ENCODE measurements at places on chromosomes 12 and 14.

DNA sequence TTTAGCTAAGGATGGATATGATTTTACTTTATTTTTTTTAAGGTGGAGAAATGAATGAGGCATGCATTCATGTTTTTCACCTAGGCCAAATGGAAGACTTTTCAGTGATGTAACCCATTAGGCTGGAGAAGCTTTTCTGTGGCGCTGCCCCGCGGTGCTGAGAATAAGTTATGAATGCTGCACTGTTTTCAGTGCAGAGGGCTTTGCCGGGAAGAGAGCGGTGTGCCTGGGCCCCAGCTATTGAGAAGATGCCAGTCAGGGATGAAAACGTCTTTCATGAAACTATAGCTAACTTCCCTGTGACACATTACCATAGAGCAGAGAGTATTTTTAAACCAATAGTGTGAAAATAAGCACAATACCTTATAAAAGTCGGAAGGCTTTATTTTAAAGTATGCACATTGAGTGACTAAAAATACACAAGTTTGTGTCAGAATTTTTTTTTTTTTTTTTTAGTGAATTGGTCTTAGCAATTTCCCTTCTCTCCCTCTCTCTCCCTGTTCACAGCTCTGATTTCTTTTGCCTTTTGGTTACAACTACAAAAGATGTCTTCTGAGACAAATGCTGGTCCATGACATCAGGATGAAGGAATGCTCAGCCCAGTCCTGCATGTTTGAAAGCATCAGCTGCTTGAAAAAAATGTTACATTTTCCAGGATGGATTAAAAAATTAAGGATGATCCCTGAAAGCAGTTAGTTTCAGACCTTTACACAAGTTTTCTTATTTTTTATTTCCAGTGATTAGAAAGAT lies 48.3 kb downstream of the NPAS3 start:
- no peak for DNase-seq

GRCh38 chr12:20320552-20320951 lies 47.8 kb upstream of the PDE3A start:
- DNase-seq, result no peak

DNA sequence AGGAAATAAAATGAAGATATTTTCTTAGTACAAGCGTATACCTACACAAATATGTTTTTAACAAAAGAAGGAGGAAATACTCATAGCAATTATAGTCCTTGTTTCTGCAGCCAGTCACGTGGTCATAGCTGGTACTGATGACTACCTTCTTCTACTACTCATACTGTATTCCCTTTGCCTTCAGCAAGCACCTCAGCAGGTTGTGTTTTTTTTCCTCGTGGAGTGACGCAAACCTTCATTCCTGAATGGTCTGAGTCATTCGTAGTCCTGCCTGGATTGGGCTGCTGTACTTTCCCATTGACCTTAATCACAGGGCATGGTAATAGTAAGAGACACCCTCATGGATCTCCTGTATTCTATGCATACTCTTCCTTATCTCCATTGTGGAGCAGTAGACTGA lies 25.7 kb upstream of the SLC16A7 start:
- DNase-seq, result no peak

GRCh38 chr14:97299661-97300060 lies 502.5 kb downstream of the VRK1 start:
- no peak for DNase-seq

DNA sequence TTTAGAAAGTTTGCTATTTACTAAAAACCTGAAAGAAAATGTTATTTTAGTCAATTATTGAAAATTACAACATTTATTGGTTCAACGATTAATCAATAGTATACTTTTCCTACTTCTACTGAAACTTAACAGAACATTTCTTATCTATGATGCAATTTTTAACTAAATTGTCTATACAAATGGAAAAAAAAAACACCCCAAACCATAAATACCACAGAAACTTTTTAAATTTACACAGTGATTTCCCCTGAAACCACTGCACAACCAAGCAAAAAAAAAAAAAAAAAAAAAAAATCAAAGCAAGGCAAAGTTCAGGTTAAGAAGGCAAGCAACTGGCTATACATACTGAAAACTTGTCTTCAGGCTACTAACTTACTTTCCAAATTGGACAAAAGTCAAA lies 71.9 kb upstream of the POC1B start:
- DNase-seq, result no peak

DNA sequence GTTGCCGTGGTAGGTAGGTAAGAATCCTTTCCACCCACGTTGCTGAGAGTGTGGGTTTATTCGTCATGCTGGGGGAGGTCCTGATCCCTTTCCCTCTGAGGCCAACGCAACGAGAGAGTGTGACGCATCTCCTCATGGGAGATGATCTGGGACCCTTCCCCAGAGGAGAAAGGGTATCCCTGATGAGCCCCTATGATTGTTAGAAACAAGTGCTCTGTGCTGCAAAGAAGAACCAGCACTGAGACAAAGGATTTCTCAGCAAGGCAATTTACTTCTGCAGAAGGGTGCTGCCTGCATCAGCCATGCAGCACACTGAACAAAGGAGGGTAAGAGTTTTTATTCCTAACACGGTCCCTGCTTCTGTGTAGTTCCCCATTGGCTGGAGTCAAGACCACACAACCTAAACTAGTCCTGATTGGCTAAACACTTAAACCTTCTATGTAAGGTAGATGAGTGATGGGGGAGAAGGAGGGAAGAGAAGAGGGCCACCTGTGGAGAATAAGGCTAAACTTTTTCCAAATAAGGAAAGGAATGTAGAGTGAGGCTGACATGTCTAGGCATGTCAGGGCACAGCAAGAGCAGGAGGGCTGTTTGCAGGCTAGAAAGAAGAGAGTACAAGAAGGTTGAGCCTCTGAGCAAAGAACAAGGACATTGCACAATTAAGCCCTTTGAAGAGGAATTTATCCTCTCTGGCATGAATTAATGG lies 21.3 kb downstream of the CLEC2A start:
- DNase-seq, result no peak

DNA sequence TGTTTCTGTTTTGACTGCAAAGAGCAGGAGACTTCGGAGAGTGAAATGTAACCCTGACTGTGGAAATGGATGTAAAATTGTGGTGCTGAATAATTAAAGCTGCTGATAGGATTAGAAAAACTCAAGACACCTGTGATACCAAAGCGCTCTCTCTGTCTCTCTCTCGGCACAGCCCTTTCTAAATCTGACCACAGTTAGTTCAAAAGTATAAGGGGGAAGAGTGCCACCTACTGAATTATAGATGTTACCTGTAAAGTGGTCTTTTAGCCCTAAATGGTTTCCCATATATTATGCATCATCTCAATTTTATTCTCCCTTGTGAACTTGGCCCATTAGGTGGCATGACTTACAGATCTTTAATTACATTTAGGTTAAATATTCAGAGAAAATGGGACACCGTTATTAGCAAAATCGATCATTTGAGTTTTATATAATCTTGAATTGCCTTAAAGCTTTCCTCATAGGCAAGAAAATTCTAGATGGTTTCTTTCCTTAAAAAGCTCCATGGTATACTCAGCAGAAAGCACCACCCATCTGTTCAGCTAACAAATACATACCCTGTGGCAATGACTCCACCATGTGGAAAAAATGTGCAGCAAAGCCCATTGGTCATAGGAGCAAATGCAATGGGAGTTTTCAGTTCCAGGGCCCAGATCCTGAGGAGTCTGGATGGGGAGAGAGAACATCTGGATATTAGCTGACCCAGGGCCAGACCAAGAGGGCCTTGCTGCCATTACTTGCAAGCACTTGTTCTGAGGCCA lies 18.1 kb downstream of the RFC5 start:
- no peak for DNase-seq

DNA sequence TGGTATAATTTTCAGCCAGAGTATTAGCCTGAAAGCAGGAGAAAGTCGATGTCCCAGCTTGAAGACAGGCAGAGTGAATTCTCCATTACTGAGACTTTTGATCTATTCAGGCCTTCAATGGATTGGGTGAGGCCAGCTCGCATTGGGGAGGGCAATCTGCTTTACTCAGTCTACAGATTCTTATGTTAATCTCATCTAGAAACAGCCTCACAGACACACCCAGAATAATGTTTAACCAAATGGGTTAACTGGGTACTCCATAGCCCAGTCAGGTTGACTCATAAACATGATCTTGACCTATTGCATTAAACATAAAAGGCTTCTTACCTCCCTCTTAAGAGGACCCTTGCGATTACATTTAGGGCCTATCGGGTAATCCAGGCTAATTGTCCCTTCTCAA lies 118.0 kb downstream of the KTN1 start:
- no peak for DNase-seq

DNA sequence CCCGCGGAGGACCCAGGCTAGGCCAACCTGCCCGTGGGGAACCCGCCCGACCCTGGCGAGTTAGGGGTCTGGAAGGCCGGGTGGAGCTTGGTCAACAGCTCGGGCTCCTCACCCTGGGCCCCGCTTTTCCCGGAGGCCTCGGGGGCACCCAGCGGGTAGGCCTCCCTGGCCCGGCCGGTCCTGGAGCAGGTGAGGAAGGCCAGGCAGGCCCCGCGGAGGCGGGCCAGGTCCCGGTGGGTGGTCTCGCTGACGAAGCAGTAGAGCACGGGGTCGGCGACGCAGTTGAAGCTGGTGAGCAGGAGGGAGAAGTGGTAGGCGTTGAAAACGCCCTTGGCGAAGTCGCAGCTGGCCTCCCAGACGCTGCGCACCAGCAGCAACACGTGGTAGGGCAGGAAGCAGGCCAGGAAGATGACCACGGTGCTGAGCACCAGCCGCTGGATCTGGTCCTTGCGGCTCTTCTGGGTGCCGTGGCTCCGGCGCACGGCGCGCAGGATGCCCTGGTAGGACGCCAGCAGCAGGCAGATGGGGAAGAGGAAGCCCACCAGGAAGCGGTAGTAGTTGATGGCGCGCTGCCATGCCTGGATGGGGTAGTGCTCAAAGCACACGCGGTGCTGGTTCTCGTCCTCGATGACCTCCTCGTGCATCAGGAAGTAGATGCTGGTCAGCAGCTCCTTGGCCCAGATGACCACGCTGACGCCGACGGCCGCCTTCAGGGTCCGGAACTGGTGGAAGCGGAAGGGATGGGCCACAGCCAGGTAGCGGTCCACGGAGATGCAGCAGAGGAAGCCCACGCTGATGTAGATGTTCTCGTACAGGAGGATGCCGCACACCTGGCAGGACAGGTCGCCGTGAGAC lies 10.3 kb downstream of the GPR68 start:
- DNase-seq, result no peak

- DNase-seq, result no peak
Observed at GRCh38 chr12:65878540-65878939, 54.3 kb downstream of the HMGA2 start.

- DNase-seq, result no peak
Observed at GRCh38 chr14:74554742-74555362, 57.2 kb downstream of the LTBP2 start.

- DNase-seq, result no peak
Observed at GRCh38 chr14:106286697-106287290, 760.4 kb downstream of the TMEM121 start.

- no peak for DNase-seq
Observed at GRCh38 chr14:26597071-26597588, 703 bp downstream of the NOVA1 start.

DNA sequence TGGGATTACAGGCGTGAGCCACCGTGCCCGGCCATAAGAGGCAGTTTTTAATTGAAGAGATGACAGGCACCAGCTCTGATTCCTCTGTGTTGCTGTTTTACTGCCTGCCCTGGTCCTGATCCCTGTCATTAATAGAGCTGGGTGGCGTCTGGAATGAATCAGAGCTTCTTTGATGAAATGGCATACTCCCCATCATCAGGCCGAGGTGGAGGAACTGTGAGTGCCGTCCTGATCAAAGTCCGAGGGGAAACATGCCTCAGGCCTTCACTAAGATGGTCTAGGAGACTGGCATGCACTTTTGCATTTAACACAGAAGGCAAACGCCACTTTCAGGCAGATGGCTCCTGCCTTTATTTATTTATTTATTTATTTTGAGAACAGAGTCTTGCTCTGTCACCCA lies 34.1 kb downstream of the IL31 start:
- DNase-seq, result no peak

GRCh38 chr12:40212566-40212965 lies 12.2 kb upstream of the LRRK2 start:
- DNase-seq, result no peak

DNA sequence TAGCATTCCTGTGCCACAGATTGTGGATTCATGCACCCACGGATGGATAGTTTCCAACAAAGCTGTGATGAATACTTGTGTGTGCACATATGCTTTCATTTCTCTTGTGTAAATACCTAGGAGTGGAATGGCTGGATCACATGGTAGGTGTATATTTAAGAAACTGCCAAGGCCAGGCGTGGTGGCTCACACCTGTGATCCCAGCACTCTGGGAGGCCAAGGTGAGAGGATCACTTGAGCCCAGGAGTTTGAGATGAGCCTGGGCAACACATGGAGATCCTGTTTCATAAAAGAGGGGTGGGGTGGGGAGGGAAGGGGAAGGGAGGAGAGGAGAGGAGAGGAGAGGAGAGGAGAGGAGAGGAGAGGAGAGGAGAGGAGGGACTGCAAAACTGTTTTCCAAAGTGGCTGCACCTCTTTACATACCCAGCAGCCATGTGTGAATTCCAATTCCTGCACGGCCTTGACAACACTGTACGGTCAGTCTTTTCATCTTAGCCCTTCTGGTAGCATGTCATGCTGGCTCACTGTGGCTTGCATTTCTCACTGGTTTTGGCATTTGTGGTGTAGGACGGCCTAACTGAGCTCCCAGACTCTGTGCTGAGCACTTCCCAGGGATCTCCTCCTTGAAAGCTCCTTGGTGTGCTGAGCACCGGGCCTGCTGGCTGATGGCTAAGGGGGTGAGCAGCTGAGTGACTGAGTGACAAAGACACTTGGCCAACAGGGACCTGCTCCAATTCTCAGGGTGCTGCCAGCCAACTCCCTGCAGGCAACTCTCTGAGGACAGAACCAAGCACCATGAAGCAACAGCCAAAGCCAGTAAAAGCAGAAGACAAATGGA lies 27.9 kb downstream of the SYNE3 start:
- DNase-seq, result no peak

- DNase-seq, result no peak
Observed at GRCh38 chr14:65637780-65638179, 225.2 kb downstream of the FUT8 start.

DNA sequence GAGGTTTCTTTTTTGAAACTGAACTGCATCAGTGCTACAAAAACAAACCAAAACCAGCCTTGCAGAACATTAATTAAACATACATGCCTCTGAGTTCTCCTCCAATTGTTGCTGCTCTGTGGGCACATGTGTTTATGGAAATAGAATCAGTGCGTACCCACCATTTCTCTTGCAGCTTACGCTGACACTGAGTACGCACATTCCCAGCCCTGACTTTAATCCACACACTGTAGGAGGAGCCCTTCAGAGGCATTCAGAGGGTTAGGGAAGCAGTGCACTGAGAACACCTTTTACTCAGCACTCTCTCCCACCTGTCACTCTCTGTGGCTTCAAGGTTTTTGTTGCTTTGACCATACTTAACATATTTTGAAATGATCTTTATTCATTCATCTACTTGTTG lies 250.5 kb upstream of the PWP1 start:
- DNase-seq, result no peak

DNA sequence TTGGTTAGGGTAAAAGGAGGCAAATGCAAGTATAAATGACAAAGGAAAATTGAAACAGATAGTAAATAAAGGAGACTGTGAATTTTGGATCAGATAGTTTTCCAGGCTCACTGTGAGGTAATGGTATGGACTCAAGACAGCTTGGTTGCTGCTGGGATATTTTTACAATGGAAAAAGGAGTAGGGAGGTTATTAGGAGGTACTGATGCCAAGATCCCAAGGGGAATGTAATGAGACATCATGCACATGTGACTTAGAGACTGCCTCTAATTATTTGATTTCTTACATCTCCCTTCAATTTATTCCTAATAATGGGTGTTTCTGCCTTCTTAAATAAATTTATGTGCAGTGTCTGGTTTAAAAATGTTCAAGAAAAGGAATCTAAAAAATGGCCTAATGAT lies 56.9 kb downstream of the TAOK3 start:
- DNase-seq, result no peak
